ENCODE measurements at places on chromosomes 7 and 10.
A peak's percentile ranks its signal among the peaks of the same experiment; 100 is the strongest.

- no peak for DNase-seq
These were observed 51.9 kb upstream of the CFAP46 start for GRCh38 chr10:132994185-132994796.

- no peak for DNase-seq
These were observed 63.3 kb downstream of the GSAP start for GRCh38 chr7:77352665-77353406.

GRCh38 chr10:123720536-123720935 is 54.4 kb downstream of the GPR26 start:
- no peak for DNase-seq

- peak; percentile 8 for DNase-seq
These were observed 168.8 kb downstream of the TMEM26 start for GRCh38 chr10:61284222-61284890.

- no peak for DNase-seq
These were observed 74.3 kb upstream of the TOMM7 start for GRCh38 chr7:22896917-22897316.

DNA sequence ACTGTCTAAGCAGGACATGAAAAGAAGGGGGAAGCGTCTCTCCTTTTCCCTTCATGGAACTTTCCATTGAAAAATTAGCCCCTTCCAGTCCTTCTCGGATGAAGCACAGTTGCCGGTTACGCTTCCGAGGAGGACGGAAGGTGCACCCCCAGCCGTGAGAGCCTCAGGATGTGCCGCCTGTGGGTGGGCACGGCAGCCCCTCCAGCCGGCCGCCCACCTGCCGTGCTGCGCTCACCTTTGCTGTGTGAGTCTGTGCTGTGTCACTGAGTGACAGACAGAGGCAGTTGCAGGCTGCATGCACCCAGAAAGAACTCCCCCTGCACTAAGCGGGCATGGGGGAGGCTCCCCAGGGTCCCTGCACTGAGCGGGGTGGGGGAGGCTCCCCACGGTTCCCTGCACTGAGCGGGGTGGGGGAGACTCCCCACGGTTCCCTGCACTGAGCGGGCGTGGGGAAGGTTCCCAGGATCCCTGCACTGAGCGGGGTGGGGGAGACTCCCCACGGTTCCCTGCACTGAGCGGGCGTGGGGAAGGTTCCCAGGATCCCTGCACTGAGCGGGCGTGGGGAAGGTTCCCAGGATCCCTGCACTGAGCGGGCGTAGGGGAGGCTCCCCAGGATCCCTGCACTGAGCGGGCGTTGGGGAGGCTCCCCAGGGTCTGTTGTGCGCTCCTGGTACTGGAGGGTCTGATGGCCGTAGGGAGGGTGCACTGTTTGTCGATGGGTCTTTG is 74.2 kb downstream of the DNAJB6 start:
- no peak for DNase-seq

- no peak for DNase-seq
These were observed 205.3 kb upstream of the MKLN1 start for GRCh38 chr7:131122394-131122793.

DNA sequence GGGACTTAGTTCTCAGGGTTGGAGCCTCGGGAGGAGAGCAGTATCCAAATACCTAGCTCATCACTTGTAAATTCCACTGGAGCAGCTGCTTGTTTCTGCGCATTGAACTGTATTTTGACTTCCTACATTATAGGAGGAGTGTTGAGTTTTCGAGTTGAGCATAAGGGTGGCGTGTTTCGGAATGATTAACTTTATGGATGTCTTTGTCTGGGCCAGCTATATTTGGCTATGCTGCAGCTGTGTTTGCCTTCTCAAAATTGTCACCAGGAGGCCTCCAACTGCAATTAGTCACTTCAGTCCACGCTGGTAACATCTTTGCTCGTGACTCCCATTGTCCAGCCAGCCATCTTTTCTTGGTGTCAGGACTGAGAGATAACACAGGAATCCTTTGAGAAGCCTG is 9.1 kb downstream of the CELF2 start:
- DNase-seq = no peak

GRCh38 chr10:132834891-132835847 is 49.2 kb upstream of the NKX6-2 start:
- DNase-seq = no peak

- no peak for DNase-seq
These were observed 947.7 kb upstream of the SORCS1 start for GRCh38 chr10:108112218-108112617.

DNA sequence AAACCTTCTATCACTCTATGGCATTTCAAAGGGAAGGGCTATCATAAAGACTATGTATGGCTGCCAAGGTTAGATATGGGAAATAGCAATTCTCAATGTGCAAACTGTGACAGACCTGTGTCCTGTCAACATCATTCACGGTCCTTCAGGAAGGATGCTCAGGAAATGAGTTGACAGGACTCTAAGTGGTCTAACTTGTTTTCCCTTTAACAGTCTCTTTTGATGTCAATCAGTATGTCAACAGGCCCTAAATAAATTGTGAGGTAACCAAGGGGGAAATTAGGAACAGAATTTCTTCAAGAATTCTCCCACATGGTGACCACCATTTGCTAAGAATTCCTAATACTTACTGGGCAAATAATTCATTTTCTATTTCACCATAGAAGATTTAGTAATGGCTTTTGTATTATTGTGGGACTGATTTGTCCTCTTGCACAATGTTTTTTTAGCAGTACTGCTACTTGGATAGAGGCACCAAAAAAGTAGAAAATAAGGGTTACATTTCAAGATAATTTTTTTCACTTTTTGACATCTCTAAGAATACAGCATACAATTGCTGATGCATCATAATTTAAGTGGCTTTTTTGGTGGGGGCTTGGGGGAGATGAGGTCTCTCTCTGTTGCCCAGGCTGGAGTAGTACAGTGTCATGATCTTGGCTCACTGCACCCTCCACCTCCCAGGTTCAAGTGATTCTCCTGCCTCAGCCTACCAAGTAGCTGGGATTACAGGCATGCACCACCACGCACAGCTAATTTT is 275.8 kb downstream of the CACNA2D1 start:
- DNase-seq = no peak

DNA sequence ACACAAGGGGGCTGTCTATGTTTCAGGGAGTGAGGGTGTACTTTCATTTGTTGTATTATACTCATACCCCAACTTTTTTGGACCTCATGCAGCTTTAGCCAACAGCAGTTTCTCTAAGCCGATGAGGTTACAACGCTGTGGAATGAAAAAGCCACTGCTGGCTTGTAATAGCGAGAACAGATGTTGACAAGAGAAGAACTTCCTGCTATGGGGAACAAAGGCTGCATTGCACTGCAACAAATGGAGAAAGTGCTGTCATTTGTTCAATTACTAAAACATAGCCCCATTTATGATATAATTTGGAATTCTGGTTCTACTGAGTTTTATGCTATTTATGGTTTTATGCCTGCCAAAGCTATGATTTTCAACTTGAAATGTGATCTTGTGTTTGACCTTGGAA is 104.2 kb upstream of the TMEM72 start:
- DNase-seq = no peak

- DNase-seq = no peak
These were observed 84.7 kb downstream of the SLC16A9 start for GRCh38 chr10:59624951-59625350.

- DNase-seq = no peak
These were observed 31.1 kb downstream of the NUB1 start for GRCh38 chr7:151372612-151373265.

DNA sequence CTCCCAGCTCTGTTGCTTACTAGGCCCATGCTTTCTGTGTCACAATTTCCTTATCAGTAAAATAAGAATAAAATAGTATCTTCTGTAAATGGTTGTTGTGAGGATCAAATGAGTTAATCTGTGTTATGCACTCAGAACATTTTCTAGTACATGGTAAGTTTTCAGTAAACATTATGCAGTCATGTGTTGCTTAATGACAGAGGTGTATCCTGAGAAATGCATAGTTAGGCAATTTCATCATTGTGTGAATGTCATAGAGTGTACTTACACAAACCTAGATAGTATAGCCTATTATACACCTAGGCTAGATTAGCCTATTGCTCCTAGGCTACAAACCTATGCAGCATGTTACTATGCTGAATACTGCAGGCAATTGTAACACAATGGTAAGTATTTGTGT is 4.4 kb downstream of the PTTG1IP2 start:
- DNase-seq = no peak

GRCh38 chr10:78170026-78170475 is 136.4 kb downstream of the RPS24 start:
- DNase-seq = no peak

DNA sequence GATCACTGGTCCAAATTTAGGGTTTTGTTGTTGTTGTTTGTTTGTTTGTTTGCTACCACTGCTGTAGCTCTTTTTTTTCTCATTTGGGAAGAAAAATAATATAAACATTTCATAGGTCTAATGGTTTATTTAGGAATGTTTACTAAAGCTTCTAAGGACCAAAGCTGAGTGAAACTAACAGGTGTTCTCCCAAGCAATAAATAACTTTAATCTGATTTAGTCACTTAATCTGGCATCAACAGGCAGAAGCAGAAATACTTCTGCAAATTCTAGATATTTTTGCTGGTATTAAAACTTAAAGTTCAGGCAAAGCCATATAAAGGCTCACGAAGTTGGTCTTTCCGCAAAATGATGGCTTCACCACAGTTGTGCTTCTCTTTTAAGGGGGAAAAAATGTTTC is 144.5 kb upstream of the YAE1 start:
- DNase-seq = no peak

GRCh38 chr7:73941836-73942551 is 81.0 kb downstream of the TMEM270 start:
- DNase-seq = no peak

- DNase-seq = no peak
These were observed 136.8 kb downstream of the GALNT11 start for GRCh38 chr7:152162287-152162686.

DNA sequence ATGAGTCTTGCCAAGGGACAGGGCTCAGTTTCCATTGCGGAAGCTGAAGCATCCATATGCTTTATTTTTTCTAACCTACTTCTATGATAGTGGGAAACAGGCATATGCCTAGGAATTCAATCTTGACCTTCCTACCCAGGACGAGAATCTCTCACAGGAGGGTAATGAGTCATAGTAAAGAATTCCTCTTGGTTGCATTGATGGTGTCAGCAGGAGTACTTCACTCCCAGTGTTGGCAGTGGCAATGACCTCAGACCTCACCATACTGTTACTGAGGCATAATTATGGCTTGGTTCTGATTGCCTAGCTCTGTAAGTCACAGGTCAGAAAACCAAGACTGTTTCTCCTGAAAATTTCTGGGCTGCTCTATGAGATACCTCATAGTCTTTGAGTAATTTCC is 552.9 kb downstream of the ARL4A start:
- no peak for DNase-seq

DNA sequence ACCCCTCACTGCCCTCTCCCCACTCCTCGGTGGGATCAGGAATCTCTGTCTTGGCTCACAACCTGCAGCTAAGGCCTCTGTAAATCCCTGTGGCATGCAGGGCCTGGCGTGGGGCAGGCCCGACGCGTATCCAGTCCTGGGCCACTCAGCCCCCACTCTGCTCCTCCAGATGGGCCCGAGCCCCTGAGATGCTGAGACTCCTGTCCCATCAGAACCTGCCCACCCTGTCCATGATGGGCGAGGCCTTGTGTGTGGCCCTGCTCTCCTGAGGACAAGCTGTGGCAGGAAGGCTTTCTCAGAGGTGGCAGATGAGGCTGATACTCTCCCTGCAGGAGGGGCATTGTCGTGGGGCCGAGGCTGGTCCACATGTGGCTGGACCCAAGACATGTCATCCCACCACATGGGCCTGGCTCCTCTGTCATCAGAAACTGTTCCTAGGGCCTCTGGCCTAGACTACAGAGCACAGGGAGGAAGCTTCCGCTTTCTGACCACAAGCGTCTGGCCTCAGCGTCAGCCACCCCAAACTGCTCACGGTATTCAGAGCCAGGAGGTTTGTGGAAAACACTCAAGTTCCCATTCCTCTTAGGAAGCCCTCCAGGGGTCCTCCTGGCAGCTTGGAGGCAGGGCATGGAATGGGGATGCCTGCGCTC is 6.0 kb downstream of the ALOX5 start:
- no peak for DNase-seq

GRCh38 chr7:55571511-55572377 is 558 bp downstream of the VOPP1 start:
- DNase-seq = peak; percentile 70

GRCh38 chr10:116007256-116007891 is 265.6 kb downstream of the GFRA1 start:
- DNase-seq = no peak

DNA sequence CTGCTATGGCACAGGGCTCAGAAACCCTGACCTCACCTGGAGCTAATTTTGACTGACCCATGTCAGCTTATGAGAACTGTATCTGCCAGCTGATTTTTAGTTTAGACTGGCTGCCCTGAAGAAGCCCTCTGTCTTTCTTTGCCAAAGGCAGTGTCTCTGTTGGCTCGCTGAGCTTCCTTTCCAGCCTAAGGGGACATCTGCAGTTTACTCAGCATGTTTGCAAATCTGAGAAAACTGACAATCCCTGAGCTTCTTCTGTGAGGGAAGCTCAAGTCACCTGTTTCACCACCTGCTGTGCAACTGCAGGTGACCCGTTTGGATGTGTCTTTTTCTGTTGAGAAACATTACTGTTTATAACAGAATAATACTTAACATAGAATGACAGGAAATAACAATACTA is 46.0 kb downstream of the PRKAR2B start:
- no peak for DNase-seq

- no peak for DNase-seq
These were observed 92.3 kb downstream of the CTNNA3 start for GRCh38 chr10:67603701-67604100.

GRCh38 chr10:96995851-96996250 is 163.8 kb downstream of the LCOR start:
- DNase-seq = no peak

DNA sequence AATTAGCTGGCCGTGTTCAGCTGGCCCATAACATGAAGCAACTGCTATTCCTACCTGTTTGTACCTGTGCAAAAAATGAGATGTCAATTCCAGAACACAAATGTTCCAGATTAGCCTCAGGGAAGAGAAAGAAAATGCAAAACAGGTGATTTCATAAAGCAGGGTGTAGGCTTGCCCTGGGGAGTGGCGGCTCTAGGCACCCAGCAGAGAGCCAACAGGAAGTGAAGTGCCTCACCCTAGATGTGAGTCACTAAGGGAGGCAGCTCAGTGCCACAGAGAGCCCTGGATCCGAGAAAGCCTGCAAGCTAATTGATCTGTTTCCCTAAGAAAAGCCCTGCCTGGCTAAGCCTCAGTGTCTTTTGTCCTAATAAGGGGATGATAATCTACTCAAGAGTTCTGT is 240.0 kb downstream of the ARHGAP21 start:
- peak; percentile 21 for DNase-seq

- DNase-seq = no peak
These were observed 188.2 kb downstream of the LRMDA start for GRCh38 chr10:75619635-75620034.

Measured in GM13977 (cell line).